ENCODE measurements at places on chromosomes 2 and 18.

GRCh38 chr2:103159018-103159417, 397.2 kb downstream of the TMEM182 start:
- DNase-seq = no peak

GRCh38 chr18:31486165-31486564, 11.8 kb upstream of the DSG2 start:
- no peak for DNase-seq

GRCh38 chr18:44514106-44514505, 166.6 kb upstream of the SETBP1 start:
- no peak for DNase-seq

- no peak for DNase-seq
These were observed 716 bp upstream of the SLC39A10 start for GRCh38 chr2:195656161-195656858.
